ENCODE measurements at places on chromosomes 7 and 10. TPM values are rescaled to one million over a fixed set of nuclear protein-coding genes. Genes with fewer than 3 reads are reported as not detected.

DNA sequence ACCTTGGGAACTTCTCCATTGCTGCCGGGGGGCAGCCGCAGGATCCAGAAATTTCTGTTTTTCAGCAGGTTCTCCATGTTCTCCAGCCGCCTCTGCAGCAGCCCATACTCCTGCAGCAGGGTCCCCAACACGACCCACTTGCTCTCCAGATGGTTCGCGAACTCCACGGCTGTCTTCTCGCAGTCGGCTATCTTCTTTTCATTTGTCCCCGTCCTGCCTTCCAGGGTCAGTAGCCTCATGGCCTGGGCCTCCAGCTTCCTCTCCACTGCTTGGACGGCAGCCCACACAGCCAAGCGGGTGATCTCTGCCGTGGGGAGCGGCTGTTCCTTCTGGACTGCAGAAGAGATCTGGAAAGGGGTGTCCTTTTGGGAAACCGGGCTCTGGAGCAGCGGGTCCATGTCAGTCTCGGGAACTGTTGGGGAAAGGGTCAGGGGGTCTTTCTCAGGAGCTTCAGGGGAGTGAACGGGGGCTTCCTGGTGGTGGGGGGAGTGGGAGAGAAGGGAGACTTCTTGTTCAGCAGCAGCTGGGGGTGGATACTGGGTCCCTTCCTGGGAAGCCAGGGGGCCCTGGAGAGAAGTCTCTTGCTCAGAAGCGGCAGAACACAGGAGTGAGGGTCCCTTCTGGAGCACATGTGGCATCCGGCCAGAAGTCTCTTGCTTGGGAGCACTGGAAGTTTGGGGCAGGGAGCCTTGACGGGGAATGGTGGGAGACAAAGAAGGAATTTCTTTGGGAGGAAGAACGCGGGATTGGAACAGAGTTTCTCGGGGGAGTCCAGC, 5.5 kb downstream of the ZNF777 start:
- 0 out of 2 replicates have a peak, but pooled peaks cover 3% of the 10 kb centered on the region for H3K4me1 ChIP-seq
- H3K27me3 ChIP-seq, result no peaks in the 10 kb centered on the region
- no peak for DNase-seq
- H3K36me3 ChIP-seq, result peaks cover 16% of the 10 kb centered on the region

DNA sequence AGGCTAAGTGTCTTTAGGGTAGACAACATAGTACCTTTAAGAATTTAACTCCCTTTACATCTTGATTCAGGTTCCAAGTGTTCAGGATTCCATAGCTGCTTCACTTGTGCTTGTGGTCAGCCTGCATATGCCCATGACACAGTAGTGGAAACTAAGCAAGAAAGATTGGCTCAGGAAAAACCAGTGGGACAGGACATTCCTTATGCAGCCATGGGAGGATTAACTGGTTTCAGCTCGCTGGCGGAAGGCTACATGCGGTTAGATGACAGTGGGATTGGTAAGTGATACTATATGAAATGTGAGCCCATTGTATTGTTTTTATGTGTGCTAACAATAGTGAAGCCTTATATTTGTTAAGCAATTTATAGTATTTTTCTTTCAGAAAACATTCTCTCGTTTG, 11.3 kb downstream of the FAM221A start:
- DNase-seq, result no peak
- H3K4me3 ChIP-seq, result no peak overlapping the region
- no peaks in the 10 kb centered on the region for H3K36me3 ChIP-seq
- no peaks in the 10 kb centered on the region for H3K27me3 ChIP-seq
- H3K27ac ChIP-seq, result no peak overlapping the region
- H3K4me1 ChIP-seq, result no peaks in the 10 kb centered on the region

The RNF148 gene
- polyA plus RNA-seq, result not detected

The ZNF365 gene
- polyA plus RNA-seq, result 1.4 TPM

DNA sequence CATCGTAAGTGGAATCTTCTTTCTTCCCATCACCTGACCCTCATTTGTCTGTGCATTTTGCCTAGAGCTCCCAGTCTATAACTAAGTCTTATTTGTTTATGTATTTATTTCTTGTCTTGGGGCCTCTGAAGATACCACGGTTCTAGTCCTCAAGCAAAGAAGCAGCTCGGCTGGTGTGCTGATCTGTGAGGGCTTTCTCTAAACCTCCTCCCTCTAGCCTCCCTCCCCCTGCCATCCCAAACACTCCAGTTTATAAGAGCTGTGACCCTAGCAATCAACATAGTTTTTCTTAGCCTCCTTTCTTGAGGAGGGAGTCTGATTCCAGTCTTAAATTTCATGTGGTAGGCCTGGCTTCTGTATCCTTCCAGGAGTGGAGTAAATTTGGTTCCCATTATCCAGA, 15.7 kb upstream of the NDUFA5 start:
- no peaks in the 10 kb centered on the region for H3K4me1 ChIP-seq
- peaks cover 18% of the 10 kb centered on the region for H3K27me3 ChIP-seq
- no peak overlapping the region for H3K4me3 ChIP-seq
- no peak overlapping the region for H3K27ac ChIP-seq

The CDK1 gene
- polyA plus RNA-seq, result 38.4 TPM

- no peaks in the 10 kb centered on the region for H3K27me3 ChIP-seq
- no peak overlapping the region for H3K4me3 ChIP-seq
- H3K27ac ChIP-seq, result no peak overlapping the region
- DNase-seq, result no peak
- peaks cover 21% of the 10 kb centered on the region for H3K4me1 ChIP-seq
These were observed 154.8 kb downstream of the MLLT10 start for GRCh38 chr10:21688870-21689269.

Measured in GM23248 (cell line).